Stimulated activated CD8-positive, alpha-beta memory T cell treated with anti-CD3 and anti-CD28 coated beads, Interleukin-7, amount 100 ng/mL, for 48 hours (primary cell): ENCODE measurements at places on chromosomes 12 and 14.

DNA sequence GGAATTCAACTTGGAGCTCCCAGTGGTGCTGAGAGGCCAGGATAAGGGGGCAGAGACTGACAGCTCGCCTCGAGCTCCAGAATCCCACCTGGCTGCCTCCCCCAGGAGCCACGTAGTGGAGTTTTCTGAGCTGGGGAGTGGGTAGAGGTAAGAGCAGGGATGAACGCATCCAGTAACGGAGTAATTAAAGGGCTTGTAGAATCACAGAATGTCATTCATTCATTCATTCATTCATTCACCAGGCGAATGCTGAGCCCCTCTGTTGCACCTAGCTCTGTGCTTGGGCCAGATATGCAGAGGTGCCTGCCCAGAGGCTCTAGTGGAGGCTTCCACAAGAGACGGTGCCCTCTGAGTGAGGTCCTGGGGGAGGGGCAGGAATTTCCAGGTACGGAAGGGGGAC, 8.1 kb downstream of the FAM181A start:
- no peak for DNase-seq

DNA sequence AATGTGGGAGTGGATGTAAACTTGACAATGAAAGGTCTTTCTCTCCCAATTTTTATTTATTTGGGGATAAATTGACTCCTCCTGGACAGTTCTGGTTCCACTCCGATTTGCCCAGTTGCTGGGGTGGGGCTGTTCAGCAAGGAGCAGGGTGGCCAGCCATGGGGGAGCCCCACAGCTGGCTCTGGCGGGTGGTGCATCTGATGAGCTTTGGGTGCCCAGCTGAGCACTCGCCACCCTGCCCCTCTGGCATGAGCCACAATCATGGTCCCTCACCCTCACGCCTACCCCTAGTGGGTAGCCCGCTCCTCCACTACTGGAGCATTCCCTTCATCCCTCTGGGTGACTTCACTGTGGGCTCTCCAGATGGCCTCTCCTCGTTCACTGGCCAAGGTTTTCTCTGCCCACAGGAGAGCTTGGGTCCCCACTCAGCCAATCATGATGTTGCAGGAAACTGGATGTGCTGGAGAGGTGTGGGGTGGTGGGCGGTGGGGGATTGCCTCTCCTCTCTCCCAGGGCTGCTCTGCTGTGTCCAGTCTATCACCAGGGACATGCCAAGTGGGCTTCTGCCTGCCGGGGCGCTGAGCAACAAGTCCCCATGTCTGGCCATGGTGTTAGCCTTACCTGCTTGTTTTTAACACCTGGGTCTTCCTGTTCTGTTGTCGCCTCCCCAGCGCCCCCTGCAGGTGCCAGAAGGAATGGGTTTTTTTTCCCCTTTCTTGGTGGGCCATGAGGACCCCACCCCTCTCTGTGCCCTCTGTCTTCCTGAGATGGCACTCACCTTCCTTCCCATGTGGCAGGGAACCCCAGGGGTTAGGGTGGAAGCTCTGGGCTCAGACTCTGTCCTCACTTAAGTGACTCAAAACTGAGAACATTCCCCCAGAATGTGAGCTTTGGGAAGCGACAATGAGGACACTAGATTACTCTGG, 3.4 kb downstream of the CYP46A1 start:
- DNase-seq, result no peak

GRCh38 chr12:76006028-76006925, 25.3 kb downstream of the PHLDA1 start:
- no peak for DNase-seq

GRCh38 chr12:31370531-31371255, 44.7 kb upstream of the SINHCAF start:
- DNase-seq, result no peak

GRCh38 chr14:92153581-92153980, 31.8 kb downstream of the CPSF2 start:
- DNase-seq, result no peak
